ENCODE measurements at places on chromosomes 1 and 21. TPM values are rescaled to one million over a fixed set of nuclear protein-coding genes. Genes with fewer than 3 reads are reported as not detected.

The UBE2U gene
- total RNA-seq, result not detected

The MIXL1 gene
- total RNA-seq, result not detected

- no peak for DNase-seq
Observed at GRCh38 chr1:237910834-237911233, 20.1 kb upstream of the ZP4 start.

GRCh38 chr1:197907846-197908616, 5.6 kb downstream of the C1orf53 start:
- no peak for DNase-seq

DNA sequence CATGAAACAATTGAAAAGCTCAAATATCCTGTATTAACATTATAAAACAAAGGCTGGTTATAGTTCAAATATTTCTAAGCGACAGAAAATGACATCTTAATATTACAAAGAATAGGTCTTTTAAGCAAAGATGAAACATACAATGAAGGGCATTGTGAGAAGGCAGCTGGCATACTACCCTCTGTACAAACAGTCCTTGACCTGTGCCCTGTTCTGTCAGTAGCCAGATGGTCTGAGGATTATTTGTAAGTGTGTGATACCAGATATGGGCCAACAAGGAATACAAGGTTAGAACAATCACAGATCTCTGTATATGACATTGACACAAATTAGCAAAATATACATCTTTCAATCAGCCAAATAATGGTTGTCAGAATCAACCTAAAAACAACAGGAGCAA, 1350.4 kb downstream of the AMY1C start:
- DNase-seq, result no peak

DNA sequence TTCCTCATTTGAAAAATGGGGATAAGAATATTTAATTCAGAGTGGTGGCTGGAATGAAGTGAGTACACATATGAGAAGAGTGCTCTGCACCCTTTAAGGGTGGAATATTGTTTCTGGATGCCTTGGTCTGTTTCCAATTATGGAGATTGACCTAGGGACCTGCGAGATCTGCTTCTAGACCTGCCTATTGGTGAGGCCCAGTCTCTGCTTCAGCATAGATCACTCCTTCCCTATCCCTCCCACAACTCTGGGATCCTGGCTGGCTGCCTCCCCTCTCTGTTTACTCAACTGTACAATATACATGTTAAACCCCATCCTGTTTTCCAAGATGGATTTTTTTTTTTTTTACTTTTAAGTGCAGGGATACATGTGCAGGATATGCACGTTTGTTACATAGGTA, 6.4 kb upstream of the LDLRAD1 start:
- no peak for DNase-seq

The OPRD1 gene
- total RNA-seq, result not detected

The PTGS2 gene
- 3.7 TPM for total RNA-seq

The ELAPOR1 gene
- total RNA-seq, result 13.9 TPM

GRCh38 chr1:149936992-149937705, 470 bp upstream of the MTMR11 start:
- DNase-seq, result no peak

- DNase-seq, result peak; percentile 36
Observed at GRCh38 chr1:150281221-150281757, 1.1 kb upstream of the CIART start.

The ZBTB8B gene
- total RNA-seq, result not detected

- no peak for DNase-seq
Observed at GRCh38 chr1:210866532-210866931, 267.4 kb downstream of the KCNH1 start.

Data from CD8-positive, alpha-beta memory T cell (primary cell).